ENCODE measurements at places on chromosomes 13 and 19. TPM values are rescaled to one million over a fixed set of nuclear protein-coding genes. Genes with fewer than 3 reads are reported as not detected.

The IRS2 gene
- total RNA-seq, result 12.1 TPM

The C19orf38 gene
- 2.3 TPM for total RNA-seq

The COMP gene
- total RNA-seq, result 0.16 TPM

The ZNF829 gene
- 3.0 TPM for total RNA-seq

The ZNF135 gene
- total RNA-seq, result 12.5 TPM

The FCAR gene
- total RNA-seq, result not detected

The GPR42 gene
- not detected for total RNA-seq

The ZNF562 gene
- 27.0 TPM for total RNA-seq

The MISP3 gene
- 0.98 TPM for total RNA-seq

The NKPD1 gene
- 0.54 TPM for total RNA-seq

The ARID3A gene
- 72.4 TPM for total RNA-seq

The PRR36 gene
- total RNA-seq, result 25.1 TPM

The COX7A1 gene
- not detected for total RNA-seq

The ZNF415 gene
- total RNA-seq, result 13.1 TPM

The SYT5 gene
- total RNA-seq, result 0.47 TPM

The ZNF541 gene
- 0.81 TPM for total RNA-seq

The KLK14 gene
- total RNA-seq, result 0.99 TPM

The HPN gene
- 20.3 TPM for total RNA-seq

GRCh38 chr13:27792393-27793218 is at the start of gene GSX1:
Gene GSX1 (plus strand): TSS chr13:27792483. CDS start chr13:27792691, 208 bp downstream.
- H3K27ac ChIP-seq, result no peak within 1 kb of the TSS
- DNase-seq, result peak; percentile 84
- peaks cover 95% of the 10 kb centered on the region for H3K27me3 ChIP-seq
- no peak within 1 kb of the TSS for H3K4me3 ChIP-seq
- H3K36me3 ChIP-seq, result no peaks in the 10 kb centered on the region
- no peaks in the 10 kb centered on the region for H3K4me1 ChIP-seq

GRCh38 chr13:93577105-93577504 is 350.5 kb downstream of the GPC6 start:
- H3K27ac ChIP-seq, result no peak overlapping the region
- DNase-seq, result no peak
- H3K36me3 ChIP-seq, result peaks cover 4% of the 10 kb centered on the region

DNA sequence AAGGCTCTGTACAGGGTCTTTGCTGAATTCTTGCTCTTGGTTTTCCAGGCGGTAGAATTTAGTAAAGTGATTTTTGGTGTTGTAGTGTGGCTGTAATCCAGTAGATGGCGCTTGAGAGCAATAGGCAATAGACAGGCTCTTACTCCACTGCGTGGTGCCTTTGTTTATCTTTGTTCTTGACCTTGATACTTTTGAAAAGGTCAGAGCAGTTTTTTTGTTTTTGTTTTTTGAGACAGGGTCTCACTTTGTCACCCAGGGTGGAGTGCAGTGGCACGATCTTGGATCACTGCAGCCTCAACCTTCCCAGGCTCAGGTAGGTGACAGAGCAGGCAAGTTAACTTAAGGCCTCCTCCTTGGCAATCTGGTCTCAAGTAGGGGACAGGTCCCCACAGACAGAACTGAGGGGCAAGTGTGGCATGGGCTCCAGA is 12.2 kb upstream of the LILRA5 start:
- H3K36me3 ChIP-seq, result no peaks in the 10 kb centered on the region
- no peak overlapping the region for H3K4me3 ChIP-seq
- H3K27ac ChIP-seq, result no peak overlapping the region
- DNase-seq, result no peak
- no peaks in the 10 kb centered on the region for H3K4me1 ChIP-seq

- no peak for DNase-seq
- H3K27ac ChIP-seq, result peak overlapping the region; percentile 86
- no peaks in the 10 kb centered on the region for H3K36me3 ChIP-seq
- H3K27me3 ChIP-seq, result no peaks in the 10 kb centered on the region
Measured at GRCh38 chr13:51538591-51539179, 45.6 kb upstream of the WDFY2 start.

GRCh38 chr19:5237939-5238480 is 102.6 kb downstream of the PTPRS start:
- no peak overlapping the region for H3K4me3 ChIP-seq
- H3K4me1 ChIP-seq, result no peaks in the 10 kb centered on the region
- no peaks in the 10 kb centered on the region for H3K27me3 ChIP-seq
- peaks cover 31% of the 10 kb centered on the region for H3K36me3 ChIP-seq
- DNase-seq, result no peak
- no peak overlapping the region for H3K27ac ChIP-seq

GRCh38 chr19:16922949-16923348 is 34.1 kb downstream of the F2RL3 start:
- peaks cover 20% of the 10 kb centered on the region for H3K36me3 ChIP-seq
- no peaks in the 10 kb centered on the region for H3K4me1 ChIP-seq
- no peak for DNase-seq
- H3K4me3 ChIP-seq, result no peak overlapping the region
- H3K27me3 ChIP-seq, result no peaks in the 10 kb centered on the region

GRCh38 chr13:54643863-54644262 is 1615.2 kb downstream of the OLFM4 start:
- H3K36me3 ChIP-seq, result no peaks in the 10 kb centered on the region
- H3K27ac ChIP-seq, result no peak overlapping the region
- no peaks in the 10 kb centered on the region for H3K27me3 ChIP-seq
- DNase-seq, result no peak
- peaks cover 11% of the 10 kb centered on the region for H3K4me1 ChIP-seq

DNA sequence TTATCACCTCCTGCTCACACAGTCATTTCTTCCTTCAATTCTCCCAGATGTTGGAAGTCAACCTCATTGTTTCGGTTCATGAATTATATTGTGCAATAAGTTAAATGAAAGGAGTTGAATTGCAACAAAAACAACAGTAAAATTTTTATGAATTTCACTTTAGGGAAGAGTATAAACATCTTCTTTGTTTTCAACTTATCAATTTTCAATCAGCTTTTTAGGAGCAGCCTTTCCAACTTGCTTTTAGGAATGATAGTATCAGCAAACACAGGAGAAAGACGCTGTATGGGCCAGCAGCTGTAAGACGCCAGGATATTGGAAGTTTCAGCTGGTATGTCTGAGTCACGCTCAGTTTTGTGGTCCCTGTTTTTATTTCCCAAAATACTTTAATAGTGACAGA is 132.5 kb upstream of the ARGLU1 start:
- H3K27ac ChIP-seq, result peak overlapping the region; percentile 18
- no peaks in the 10 kb centered on the region for H3K36me3 ChIP-seq
- no peak overlapping the region for H3K4me3 ChIP-seq

DNA sequence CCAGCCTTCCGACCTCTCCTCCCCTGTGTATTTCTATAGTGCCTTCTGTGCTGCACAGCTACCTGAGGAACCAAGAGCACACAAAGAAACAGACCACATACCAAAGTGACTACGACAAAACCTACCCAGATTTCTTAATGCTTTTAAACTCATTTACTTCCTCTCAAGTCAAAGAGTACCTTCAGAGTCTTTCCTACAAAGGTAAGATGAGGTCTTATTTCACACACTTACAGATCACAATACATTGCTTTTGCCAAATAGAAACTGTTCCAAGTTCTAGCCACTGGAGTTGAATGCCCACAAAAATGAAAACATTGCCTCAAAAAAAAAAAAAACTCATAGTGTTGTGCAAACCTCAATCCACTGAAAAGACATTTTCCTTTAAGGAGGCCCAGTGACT is 36.4 kb downstream of the TEX26 start:
- no peak overlapping the region for H3K4me3 ChIP-seq
- peak overlapping the region; percentile 77 for H3K27ac ChIP-seq
- peaks cover 59% of the 10 kb centered on the region for H3K4me1 ChIP-seq

GRCh38 chr19:7677669-7678311 is 900 bp downstream of the MCEMP1 start:
- H3K27me3 ChIP-seq, result peaks cover 53% of the 10 kb centered on the region
- no peak overlapping the region for H3K4me3 ChIP-seq
- no peak for DNase-seq

GRCh38 chr13:100364591-100364990 is 224.0 kb downstream of the GGACT start:
- DNase-seq, result no peak
- H3K27me3 ChIP-seq, result no peaks in the 10 kb centered on the region
- H3K4me1 ChIP-seq, result peaks cover 28% of the 10 kb centered on the region
- H3K4me3 ChIP-seq, result no peak overlapping the region
- peak overlapping the region; percentile 23 for H3K27ac ChIP-seq

DNA sequence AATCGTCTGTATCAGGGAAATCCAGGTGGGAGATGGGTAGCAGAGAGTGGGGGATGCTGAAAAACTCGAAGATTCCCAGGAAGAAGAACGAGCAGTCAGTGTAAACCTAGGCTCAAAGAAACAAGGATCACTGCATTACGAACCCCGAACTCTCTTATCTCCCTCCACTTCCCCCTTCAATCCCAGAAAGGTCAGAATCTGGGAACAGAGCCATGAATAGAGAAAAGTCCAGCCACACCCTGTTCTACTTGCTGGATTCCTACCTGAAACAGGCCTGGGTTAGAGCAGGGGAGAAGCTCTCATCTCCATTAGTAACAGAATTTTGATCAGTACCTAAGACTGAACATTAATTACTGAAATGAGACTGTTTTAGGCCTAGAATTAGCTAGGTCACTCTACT is 24.4 kb downstream of the EPSTI1 start:
- H3K27ac ChIP-seq, result peak overlapping the region; percentile 55
- no peaks in the 10 kb centered on the region for H3K27me3 ChIP-seq
- peaks cover 10% of the 10 kb centered on the region for H3K36me3 ChIP-seq
- peaks cover 79% of the 10 kb centered on the region for H3K4me1 ChIP-seq
- H3K4me3 ChIP-seq, result no peak overlapping the region

- peak; percentile 97 for DNase-seq
- peaks cover 18% of the 10 kb centered on the region for H3K36me3 ChIP-seq
- H3K27me3 ChIP-seq, result no peaks in the 10 kb centered on the region
- no peak overlapping the region for H3K4me3 ChIP-seq
- peaks cover 8% of the 10 kb centered on the region for H3K4me1 ChIP-seq
Measured at GRCh38 chr19:18450931-18451836, 13.3 kb upstream of the ISYNA1 start.

- no peak overlapping the region for H3K4me3 ChIP-seq
- H3K36me3 ChIP-seq, result peaks cover 19% of the 10 kb centered on the region
- peak; percentile 67 for DNase-seq
Measured at GRCh38 chr19:41998246-41999020, 4.4 kb upstream of the ATP1A3 start.

GRCh38 chr19:33962161-33962560 is 165.5 kb downstream of the KCTD15 start:
- DNase-seq, result no peak
- H3K27me3 ChIP-seq, result peaks cover 18% of the 10 kb centered on the region
- H3K27ac ChIP-seq, result no peak overlapping the region
- H3K4me1 ChIP-seq, result no peaks in the 10 kb centered on the region
- no peak overlapping the region for H3K4me3 ChIP-seq
- no peaks in the 10 kb centered on the region for H3K36me3 ChIP-seq

GRCh38 chr19:54281007-54281728 is at the start of gene LILRB2:
Gene LILRB2 (minus strand): TSS chr19:54281110. CDS start chr19:54280496, 614 bp downstream.
- peaks cover 59% of the 10 kb centered on the region for H3K27me3 ChIP-seq
- H3K36me3 ChIP-seq, result no peaks in the 10 kb centered on the region
- DNase-seq, result no peak
- H3K4me3 ChIP-seq, result no peak within 1 kb of the TSS
- peaks cover 3% of the 10 kb centered on the region for H3K4me1 ChIP-seq
- no peak within 1 kb of the TSS for H3K27ac ChIP-seq

GRCh38 chr13:108496362-108497210 is 132.8 kb upstream of the MYO16 start:
- H3K4me1 ChIP-seq, result peaks cover 16% of the 10 kb centered on the region
- no peaks in the 10 kb centered on the region for H3K36me3 ChIP-seq
- no peak for DNase-seq

GRCh38 chr19:47518139-47518538 is 3.3 kb upstream of the NAPA start:
- H3K36me3 ChIP-seq, result no peaks in the 10 kb centered on the region
- no peak overlapping the region for H3K4me3 ChIP-seq
- peaks cover 3% of the 10 kb centered on the region for H3K27me3 ChIP-seq
- no peak for DNase-seq
- no peak overlapping the region for H3K27ac ChIP-seq

DNA sequence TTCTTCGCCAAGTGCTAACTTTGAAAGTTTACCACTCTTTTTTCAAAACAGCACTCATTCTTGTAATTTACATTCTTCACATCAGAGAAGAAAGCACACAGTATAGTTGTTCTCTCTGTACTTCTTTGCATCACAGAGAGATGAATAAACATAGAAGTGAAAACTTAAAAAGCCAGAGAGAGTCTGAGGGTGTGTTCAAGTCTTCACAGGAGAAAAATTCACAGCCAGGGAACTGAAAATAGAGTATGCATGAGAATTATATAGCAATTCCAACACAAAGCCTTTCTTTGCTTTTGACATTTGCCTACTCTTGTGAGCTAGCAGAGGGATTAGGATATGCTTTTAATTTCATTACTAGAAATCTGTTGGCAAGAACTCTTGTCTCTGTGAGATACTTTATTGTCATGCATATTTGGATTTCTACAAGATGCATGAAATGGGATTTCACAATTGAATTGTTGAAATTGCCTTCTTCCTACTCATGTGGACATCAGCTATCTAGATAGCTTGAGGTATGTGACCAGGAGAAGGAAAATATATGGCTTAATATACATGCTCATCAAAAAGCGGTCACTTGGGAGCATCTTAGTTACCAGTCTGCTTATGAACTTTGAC is 166.1 kb downstream of the SLC7A1 start:
- H3K27me3 ChIP-seq, result peaks cover 43% of the 10 kb centered on the region
- no peaks in the 10 kb centered on the region for H3K36me3 ChIP-seq
- DNase-seq, result no peak
- H3K4me1 ChIP-seq, result peaks cover 21% of the 10 kb centered on the region
- peak overlapping the region; percentile 84 for H3K4me3 ChIP-seq

- H3K4me1 ChIP-seq, result no peaks in the 10 kb centered on the region
- no peaks in the 10 kb centered on the region for H3K27me3 ChIP-seq
- H3K36me3 ChIP-seq, result peaks cover 10% of the 10 kb centered on the region
- DNase-seq, result no peak
Measured at GRCh38 chr19:35328851-35329285, at the start of gene CD22. Gene CD22 (plus strand): TSS chr19:35329187. CDS start chr19:35332041, 2,854 bp downstream.

DNA sequence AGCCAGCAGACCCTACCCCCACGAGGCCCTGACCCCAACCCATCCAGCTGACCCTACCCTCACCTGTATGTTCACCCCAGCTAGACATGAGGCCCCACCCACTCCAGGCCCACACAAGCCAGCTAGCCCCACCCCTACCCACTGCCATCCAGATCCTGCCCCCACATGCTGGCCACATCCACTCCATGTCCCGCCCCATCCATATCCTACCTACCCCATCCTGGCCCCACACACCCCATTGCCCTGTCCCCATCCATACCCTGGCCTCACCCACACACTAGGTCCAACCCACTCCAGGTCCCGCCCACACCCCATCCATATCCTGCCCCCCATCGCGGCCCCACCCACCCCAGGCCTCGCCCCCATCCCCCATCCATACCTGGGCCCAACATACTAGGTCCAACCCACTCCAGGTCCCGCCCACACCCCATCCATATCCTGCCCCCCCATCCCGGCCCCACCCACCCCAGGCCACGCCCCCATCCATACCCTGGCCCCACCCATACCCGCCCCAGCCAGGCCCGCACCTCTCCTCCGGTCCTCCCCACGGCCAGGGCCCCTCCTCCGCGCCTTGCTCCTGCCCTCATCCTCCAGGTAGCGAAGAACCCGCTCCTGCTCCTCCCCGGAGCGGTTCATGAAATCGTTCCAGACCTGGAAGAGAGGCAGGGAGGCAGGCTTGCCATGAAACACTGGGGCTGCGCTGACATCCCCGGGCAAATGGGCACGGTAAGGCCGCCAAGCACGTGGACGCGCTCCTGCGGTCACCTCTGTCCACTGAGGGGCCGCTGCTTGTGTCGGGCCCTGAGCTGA is 7.2 kb downstream of the RNU6-9 start:
- H3K27ac ChIP-seq, result no peak overlapping the region
- no peak overlapping the region for H3K4me3 ChIP-seq
- H3K36me3 ChIP-seq, result peaks cover 6% of the 10 kb centered on the region
- DNase-seq, result no peak
- H3K4me1 ChIP-seq, result peaks cover 3% of the 10 kb centered on the region
